Hepatocyte (in vitro differentiated cells): ENCODE measurements at places on chromosomes 1 and 21. TPM values are rescaled to one million over a fixed set of nuclear protein-coding genes. Genes with fewer than 3 reads are reported as not detected.

The TLCD4 gene
- total RNA-seq, result 22.4 and 31.5 TPM in 2 replicates

The RNF19B gene
- total RNA-seq, result 16.1 and 21.3 TPM in 2 replicates

The MAP1LC3C gene
- total RNA-seq, result 0.16 and 0.27 TPM in 2 replicates

The CBS gene
- 23.7 and 36.6 TPM in 2 replicates for total RNA-seq

The KIF26B gene
- 19.8 and 21.6 TPM in 2 replicates for total RNA-seq

The WNT2B gene
- 2.4 and 2.7 TPM in 2 replicates for total RNA-seq

DNA sequence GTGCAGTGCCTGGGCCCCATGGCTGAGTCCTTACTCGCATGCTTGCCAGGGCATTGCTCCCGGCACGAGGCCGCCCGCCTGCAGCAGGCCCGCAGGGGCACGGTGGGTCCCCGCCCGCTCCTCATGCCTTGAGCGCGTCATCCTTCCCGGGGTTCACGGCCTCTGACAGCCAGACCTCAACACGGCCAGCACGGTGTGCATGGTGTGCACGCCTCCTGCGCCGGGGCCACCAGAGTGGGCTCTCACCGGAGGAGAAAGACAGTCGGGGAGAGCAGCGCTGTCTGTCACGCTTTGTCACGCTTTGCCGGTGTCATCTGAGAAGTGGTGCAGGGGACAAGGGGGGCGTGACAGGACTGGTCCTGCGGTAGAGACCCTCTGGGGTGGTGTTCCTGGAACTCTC, 11.9 kb upstream of the COL18A1 start:
- DNase-seq, result no peak

GRCh38 chr1:185862235-185862634, 128.0 kb downstream of the HMCN1 start:
- peak; percentile 15 for DNase-seq

- no peak for DNase-seq
Observed at GRCh38 chr1:17136145-17136544, 16.9 kb upstream of the PADI2 start.

- DNase-seq, result no peak
Observed at GRCh38 chr1:12006167-12006921, 13.0 kb upstream of the MIIP start.

DNA sequence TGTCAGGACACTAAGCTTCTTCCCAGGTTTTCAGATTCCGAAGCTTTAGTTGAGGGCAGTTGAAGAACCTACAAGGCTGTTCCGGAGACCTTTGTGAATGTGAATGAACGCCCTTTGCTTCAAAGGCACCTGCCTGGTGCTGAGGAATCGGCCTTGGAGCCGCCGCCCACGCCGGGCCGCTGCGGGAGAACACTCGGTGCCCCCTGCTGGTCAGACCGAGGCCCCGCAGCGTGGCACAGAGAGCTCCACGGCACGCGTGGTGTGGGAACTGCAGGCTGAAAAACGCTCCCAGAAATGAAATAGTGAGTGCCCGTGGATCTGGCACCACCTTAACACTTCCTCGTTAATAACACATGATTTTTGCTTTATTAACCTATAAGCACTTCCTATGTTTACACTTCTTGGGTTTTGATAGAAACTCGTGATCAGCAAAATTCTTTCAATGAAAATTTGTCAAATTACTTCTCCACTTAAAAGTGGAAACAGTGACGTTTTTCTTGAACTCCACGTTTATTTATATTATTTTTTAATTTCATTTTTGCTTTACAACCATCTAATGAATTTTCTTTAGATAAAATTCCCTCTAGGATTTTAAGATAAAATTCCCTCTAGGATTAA, 460.6 kb downstream of the DSCAM start:
- peak; percentile 86 for DNase-seq

GRCh38 chr1:22900451-22900850, 72.2 kb downstream of the LACTBL1 start:
- no peak for DNase-seq

GRCh38 chr21:44630440-44630839, 3.5 kb downstream of the KRTAP10-9 start:
- no peak for DNase-seq

- peak; percentile 48 for DNase-seq
Observed at GRCh38 chr1:201486187-201486586, 17.2 kb upstream of the PHLDA3 start.

DNA sequence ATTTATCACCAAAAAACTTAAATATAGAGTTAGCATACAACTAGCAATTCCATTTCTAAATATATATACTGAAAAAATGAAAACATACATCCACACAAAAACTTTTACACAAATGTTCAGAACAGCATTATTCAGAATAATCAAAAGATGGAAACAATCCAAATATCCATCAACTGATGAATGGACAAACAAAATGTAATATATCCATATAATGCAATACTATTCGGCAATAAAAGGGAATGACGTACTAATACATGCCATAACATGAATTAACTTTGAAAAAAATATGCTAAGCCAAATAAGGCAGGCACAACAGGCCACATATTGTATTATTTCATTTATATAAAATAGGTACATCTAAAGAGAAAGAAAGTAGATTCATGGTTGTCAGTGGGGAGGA, 33.9 kb downstream of the TUT4 start:
- no peak for DNase-seq

GRCh38 chr1:196887515-196888239, at the start of gene CFHR4:
Gene CFHR4, plus strand, starts transcription at chr1:196888052. Its CDS starts 99 bp downstream, at chr1:196888151.
- DNase-seq, result no peak

DNA sequence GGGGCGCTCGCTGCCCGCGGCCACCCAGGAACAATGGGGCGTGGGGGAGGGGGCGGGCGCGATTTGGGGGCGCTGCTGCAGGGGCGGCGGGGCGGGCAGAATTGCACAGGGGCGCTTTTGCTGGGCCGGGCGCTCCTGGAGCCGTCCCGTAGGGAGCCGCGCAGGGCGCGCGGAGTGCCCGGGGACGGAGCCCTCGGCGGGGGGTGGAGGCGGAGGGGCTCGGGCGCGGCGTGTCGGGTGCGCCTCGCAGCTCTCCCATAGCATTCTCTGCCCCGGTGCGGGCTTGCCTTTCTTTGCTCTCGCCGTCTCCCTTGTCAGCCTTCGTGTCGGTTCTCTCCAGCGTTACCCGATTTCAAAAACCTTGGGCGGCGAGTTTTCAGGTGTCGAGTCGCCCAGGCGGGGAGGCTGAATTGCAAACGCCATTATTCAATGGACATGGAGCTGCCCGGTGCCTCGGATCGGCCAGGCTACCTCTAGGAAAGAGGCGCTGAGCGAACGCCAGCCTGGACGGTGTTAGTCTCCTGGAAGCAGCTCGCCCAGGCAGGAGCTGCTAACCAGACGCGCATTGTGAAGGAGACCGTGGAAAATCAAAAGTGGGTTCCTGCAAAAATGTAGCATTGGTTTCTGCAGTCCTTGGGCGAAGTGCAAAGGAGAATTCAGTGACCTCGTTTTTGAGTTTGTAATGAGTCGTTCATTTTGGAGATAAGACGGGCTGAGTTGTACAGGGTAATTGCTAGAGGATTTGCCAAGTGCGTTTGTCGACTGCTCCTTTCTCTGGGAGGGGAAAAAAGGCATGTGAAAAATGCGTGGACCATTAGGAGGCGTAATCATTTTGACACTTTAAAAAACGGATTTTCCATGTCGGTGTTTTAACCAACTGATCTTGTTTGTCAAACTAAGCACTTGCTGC, 626 bp downstream of the CXADR start:
- DNase-seq, result peak; percentile 60

DNA sequence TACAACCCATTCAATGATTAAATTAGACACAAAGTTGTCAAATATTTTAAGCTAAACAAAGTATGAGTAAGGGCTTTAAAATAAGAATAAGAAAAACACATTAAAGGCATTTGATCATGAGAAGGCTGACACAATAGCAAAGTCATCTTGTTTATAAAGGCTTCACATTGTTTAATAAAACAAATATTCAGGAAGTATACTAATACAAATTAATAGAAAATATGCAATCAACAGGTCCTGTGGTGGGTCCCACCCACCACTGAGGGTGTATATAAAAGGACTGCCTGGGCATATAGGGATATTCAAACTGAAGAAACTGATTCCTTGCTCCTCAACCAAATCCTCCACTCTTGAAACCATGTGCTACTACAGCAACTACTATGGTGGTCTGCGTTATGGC, at the start of gene KRTAP20-2:
TSS of gene KRTAP20-2 (plus strand) at position 301 of the 400 bp plus-strand sequence. CDS start at position 359, 58 bp downstream.
- no peak for DNase-seq

DNA sequence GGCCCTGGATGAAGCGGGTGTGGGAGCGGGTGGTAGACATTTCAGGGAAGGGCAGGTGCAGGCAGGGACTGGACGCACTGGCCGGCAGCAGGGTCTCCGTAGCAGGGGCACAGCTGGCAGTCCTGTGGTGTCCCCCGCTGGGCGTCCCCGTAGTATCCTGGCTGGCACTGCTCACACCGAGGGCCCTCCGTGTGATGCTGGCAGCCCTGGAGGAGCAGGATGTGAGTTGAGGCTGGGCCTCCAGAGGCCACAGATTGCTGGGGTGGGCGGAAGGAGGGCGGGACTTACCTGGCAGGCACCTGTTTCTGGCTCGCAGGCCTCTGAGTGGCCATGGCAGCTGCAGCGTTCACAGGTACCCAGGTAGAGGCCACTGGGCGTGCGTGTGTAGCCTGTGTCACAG, 62.3 kb downstream of the LDLRAD2 start:
- no peak for DNase-seq

DNA sequence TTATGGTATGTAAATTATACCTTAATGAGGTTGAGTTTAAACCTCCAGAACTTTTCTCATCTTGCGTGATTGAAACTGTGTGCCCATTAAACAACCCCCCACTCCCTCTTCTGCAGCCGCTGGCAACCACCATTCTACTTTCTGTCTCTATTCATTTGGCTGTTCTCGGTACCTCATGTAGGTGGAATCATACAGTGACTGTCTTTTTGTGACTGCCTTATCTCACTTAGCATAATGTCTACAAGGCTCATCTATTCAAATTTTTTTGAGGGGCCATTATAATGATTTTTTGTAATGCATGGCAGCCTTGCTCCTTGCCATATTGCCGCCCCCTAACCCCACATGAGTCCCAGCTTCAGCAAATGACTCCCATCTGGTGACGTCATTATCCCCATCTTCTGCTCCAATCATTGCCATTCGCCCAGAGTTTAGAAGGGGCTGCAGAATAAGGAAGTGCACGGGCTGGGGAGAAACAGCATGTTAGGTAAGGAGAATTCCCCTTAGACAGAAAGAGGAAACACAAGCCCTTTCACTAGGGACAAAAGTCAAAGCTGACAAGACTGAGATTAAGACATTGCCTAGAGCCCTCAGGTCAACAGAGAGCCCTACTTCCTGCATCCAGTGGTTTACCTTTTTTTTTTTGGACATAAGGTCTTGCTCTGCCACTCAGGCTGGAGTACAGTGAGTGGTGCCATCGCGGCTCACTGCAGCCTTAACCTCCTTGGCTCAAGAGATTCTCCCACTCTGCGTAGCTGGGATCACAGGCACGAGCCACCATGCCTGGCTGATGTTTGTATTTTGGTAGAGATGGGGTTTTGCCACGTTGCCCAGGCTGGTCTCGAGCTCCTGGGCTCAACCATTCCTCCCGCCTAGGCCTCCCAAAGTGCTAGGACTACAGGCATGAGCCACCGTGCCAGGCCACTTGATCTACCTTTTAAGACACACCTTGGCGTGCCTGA, 78.4 kb upstream of the ERRFI1 start:
- DNase-seq, result no peak

DNA sequence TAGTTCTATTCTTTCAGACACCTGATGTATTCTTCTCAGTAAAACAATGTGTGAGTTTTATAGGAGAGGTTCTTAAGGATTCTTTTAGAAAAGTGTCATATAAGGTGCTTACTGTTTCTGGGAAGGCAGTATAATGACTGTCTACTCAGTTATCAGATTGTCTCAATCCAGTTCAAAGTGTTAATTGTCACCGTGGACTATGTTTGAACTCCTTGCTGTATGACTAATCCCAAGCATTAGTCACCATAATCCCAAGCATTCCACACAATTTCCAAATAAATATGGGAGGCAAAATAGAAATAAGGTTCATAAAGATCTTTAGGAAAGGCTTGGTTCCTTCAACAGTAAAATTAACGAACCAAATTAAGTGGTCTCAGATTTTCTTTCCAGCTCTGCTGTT, 342.1 kb upstream of the NR5A2 start:
- DNase-seq, result peak; percentile 19

DNA sequence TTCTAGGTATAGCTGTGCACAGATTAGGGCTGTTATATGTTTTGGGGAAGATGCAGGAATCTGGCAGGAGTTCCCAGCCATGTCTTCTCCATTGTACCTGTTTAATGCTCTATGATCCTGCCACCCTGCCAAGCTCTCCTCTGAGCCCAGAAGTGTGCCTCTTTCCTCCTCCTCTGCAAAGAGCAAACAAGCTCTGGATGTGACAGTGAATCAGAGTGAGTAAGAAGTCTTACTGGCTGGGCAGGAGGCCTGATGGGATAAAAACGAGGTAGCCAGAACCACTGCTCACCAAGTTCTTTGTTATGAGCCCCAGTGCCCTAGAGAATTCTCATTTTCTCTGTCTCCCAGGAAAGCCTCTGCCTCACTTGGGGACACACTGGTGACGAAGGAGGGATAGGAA, 69.0 kb downstream of the BRINP2 start:
- no peak for DNase-seq
